CD4-positive, CD25-positive, alpha-beta regulatory T cell (primary cell): ENCODE measurements at places on chromosomes 1 and 21. TPM values are rescaled to one million over a fixed set of nuclear protein-coding genes. Genes with fewer than 3 reads are reported as not detected.

Gene CXADR
- 0.07 TPM for total RNA-seq

Gene DMBX1
- total RNA-seq = not detected

Gene MIXL1
- total RNA-seq = not detected

Gene OR2T11
- not detected for total RNA-seq

Gene LCE1B
- total RNA-seq = not detected

Gene LMX1A
- total RNA-seq = not detected

Gene NKAIN1
- total RNA-seq = not detected

Gene MX1
- 111 TPM for total RNA-seq

Gene SPAG17
- total RNA-seq = not detected

Gene OPTC
- not detected for total RNA-seq

Gene PLXNA2
- total RNA-seq = 0.62 TPM

Gene CDC42SE1
- 496 TPM for total RNA-seq

Gene SORT1
- total RNA-seq = 0.86 TPM

Gene KISS1
- 0.59 TPM for total RNA-seq

Gene SLC1A7
- total RNA-seq = not detected

Gene DAB1
- 4.0 TPM for total RNA-seq

Gene S100A9
- total RNA-seq = not detected

Gene TRPM2
- 3.1 TPM for total RNA-seq

Gene AGMAT
- total RNA-seq = 8.9 TPM

Gene A3GALT2
- not detected for total RNA-seq
